ENCODE measurements at places on chromosomes 5 and 9.

DNA sequence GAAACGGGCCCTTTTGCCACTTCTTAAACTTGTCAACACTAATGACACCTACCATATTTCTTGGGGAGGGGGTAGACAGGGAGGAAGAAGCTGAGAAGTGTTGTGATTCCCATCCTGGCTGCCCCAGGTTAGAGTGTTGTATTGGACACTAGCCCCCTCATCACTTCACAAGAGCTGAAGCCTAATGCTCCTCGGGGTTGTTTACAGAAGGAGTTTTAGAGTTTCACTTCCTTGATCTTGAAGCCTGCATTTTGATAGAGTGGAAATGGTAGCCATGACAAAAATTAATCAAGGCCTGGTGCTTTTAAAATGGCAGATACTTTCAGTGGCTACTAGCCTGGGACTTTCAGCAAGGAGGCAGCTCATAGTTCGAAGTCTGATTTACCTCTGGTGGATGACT lies 11.0 kb upstream of the FAM120AOS start:
- DNase-seq: no peak

DNA sequence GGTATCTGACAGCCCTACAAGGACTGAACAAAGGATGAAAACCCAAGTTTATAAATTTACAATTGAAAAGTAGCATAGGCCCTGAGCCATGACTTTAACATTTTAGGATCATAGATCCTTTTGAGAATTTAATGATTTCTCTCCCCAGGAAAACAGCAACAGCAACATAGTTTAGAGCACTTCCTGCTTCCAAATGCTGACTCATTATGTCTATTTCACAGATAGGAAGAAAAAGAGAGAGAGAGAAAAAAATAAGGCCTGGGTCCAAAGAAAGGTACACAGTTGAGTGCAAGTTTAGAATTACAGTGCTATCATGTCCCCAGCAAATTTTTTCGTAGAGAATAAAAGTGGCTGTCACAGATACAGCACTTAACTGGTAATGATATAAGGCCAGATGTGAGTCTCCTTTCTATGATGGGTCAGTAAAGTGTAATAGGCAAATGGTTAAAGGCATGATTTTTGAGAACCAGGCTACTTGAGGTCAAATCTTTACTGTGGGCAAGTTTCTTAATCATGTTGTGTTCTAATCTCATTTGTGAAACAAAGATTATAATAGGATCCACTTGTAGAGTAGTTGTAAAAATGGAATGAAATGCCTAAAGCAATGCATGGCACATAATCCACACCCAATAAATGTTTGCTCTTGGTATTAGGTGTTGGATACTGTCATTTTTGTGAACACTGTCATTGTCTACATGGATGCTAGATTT lies 12.3 kb upstream of the PPP2R2B start:
- no peak for DNase-seq

GRCh38 chr9:70413464-70413798 lies 1.0 kb downstream of the KLF9 start:
- DNase-seq: no peak

- no peak for DNase-seq
Measured at GRCh38 chr5:61142811-61143210, 19.5 kb downstream of the SMIM15 start.

GRCh38 chr9:125701351-125701750 lies 5.7 kb downstream of the MAPKAP1 start:
- DNase-seq: no peak

GRCh38 chr9:133226219-133227171 lies 17.4 kb upstream of the OBP2B start:
- no peak for DNase-seq

DNA sequence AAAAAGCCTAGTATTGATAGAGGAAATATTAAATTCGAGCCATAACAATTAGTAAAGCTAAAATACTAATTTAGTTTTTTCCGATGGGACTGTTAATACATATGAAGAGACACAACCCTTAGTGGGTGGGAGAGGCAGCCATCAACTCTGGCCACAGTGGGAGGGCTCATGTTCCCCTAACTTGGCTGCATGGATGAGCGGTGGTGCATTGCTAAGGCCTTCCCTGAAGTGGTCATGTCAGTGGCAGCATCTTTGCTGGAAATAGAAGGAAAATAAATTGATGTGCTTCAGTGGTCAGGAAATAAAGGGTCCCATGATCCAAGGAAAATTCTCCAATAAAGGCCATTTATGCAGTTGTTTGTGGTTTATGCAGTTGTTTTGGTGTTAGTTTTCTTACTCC lies 33.9 kb upstream of the F2RL2 start:
- DNase-seq: no peak

GRCh38 chr9:132957805-132958204 lies 13.4 kb upstream of the TSC1 start:
- no peak for DNase-seq

GRCh38 chr5:122844910-122845228 lies 544 bp upstream of the SNX24 start:
- DNase-seq: no peak

DNA sequence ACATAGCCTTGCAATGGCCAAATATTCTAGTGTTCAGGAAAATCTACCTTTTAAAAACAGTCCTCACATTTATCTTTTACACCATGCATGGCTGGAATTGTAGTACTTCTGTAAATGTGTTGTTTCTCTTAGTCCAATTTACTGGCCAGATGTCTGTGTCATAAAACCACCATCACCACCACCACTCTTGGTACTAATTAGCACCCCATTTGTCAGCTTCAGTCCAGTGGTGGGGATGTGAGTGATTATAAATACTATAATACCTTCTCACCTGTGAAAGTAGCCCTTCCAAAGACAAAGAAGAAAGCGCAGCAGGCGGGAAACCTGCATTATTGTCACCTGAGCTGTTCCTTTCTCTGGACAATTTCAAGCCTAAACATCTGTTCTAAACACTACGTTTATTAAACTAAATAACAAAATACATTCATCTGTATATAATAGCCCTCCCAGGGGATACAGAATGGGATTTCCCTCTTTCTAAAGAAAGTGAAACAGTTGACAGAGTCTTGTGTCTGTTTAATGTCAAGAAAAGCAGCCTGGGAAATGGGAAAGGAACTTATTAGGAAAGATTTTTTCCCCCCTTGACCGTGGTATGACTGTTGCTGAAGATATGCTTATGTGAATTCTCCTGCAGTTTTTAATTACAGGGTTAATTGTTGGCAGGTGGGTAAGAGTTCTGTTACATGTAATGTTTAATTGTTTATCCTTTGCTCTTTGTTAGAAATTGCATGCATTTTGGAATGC lies 144.5 kb upstream of the NUDT12 start:
- DNase-seq: no peak

GRCh38 chr5:108521011-108521700 lies 139.3 kb upstream of the FBXL17 start:
- DNase-seq: no peak
